ENCODE measurements at places on chromosomes 4 and X.

- no peak for DNase-seq
Measured at GRCh38 chr4:7073059-7073458, 5.2 kb upstream of the GRPEL1 start.

DNA sequence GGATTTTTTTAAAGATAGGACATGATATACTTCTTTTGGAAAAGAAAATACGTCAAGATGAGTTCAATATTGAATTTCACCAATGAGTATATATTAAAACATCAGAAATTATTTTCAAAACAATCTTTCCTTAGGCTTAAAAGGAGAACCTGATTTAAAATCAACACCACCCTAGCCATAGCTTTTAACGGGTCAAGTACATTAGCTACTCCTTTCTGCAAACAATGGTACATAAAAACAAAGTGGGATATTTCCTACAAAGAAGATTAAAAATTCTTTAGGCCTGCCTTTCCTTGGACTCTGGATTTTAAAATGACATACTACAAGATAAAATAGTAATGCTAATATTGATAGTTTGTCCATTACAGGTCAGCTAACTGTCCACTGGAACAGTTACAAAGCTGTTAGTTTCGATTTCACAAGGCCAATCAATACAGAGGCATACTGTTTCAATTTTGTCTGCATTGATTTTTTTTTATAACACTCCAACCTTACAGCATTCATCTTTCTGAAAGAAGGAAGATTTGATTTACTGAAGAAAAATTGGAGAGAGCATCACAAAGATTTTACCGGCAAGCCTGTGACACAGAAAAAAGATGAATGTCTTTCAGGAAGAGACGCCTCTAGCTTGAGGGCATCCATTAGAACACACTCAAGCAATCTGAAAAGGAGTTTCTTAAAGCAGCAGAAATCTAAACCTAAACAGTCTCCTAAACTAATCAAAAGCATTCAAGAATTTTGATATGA is 97.2 kb downstream of the MAB21L2 start:
- DNase-seq: no peak

GRCh38 chr4:59994118-59994517 is 1206.0 kb upstream of the ADGRL3 start:
- DNase-seq: no peak

GRCh38 chr4:123913598-123913997 is 517.0 kb downstream of the SPRY1 start:
- no peak for DNase-seq

DNA sequence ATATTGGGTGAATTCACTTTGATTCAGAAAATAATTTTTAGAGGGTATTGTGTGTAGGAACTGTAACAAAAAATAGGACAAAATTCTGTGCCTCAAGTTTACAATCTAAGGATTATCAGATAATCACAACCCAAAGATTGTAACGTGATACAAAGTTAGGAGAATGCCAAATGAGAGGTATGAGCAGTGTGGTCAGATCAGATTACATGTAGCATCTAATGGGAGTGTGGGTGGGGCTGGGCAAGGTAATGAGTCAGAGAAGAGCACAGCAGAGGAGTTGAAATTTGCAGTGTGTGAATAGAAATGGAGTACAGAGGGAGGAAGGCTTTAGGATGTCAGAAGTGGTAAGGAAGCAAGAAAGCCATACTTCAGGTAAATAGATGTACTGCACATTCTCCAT is 103.4 kb upstream of the TEX13A start:
- no peak for DNase-seq

DNA sequence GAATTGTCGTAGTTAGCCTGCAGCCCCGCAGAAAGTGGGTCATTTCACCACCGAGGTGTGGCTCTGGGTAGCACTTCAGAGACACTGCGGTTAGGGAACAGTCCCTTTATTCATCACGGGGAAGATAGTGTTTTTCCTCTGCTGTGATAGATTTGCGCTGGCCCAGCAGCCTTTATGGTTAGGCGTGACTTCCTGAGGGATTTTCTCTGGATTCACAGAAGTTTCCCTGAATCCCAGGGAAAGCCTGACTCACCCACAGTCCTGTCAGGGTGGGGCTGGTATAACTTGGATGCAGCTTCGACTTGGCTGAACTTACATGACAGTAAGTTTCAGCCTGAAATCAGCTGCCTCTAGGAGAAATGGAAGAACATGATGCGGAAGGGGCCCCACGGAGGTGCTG is 196.3 kb upstream of the HHIP start:
- DNase-seq: no peak

GRCh38 chr4:110663738-110664444 is 41.0 kb upstream of the PITX2 start:
- DNase-seq: no peak

GRCh38 chr4:127982445-127982844 is 17.2 kb downstream of the ABHD18 start:
- DNase-seq: no peak

DNA sequence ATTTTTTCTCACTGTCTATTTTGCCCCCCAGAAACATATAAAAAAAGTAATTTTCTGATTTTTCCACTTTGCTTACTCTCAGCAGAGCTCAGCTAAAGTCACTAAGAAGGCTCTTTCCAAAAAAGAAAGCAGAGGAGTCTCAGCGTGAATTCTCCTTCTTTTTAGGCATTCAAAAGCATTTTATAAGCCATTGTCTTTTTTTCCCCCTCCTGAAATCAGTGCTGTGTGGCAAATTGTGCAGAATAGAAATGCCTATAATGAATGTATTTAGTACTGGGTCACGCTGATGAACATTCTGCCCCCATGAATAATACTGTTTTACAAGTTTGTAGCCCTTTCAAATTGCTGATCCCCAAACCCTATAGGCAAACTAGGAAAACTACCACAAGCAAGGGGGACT is 1.6 kb upstream of the PCDH18 start:
- DNase-seq: no peak

DNA sequence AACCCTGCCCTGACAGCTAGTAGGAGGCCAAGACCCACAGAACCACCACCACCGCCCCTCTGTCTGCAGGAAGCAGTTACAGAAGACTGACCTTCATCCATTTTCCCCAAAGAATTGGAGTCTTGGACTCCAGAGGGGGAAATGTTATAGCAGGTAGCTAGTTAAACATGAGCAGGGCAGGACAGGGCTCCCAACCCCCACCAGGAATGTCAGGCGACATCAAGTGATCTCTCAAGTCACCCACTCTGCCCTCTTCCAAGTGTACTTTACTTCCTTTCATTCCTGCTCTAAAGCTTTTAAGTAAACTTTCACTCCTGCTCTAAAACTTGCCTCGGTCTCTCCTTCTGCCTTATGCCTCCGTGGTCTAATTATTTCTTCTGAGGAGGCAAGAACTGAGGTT is 17.1 kb upstream of the AADAT start:
- no peak for DNase-seq

DNA sequence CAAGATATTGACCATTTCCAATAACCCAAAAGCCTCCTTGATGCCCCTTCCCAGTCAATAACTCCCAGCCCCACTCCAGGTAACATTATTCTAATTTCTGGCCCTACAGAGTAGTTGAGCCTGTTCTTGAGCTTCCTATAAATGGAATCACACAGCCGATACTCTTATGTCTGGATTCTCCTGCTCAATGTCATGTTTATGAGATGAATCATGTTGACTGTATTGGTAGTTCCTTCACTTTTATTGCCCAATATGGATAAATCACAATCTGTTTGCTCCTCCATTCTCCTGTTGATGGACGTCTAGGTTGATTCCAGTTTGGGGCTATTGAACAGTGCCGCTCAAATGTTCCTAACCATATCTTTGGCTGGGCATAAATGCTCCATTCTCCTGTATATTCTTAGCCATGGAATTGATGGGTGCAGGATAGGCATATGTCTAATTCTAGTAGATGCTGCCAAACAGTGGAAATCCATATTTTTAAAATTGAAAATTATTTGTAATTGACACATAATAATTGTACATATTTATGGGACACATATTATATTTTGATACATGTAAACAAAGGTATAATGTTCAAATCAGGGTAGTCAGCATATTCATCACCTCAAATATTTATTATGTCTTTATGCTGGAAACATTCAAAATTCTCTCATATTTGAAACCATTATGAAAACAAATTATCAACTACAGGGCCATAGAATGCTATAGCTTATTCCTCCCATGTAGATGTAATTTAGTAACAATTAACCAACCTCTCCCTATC is 40.5 kb upstream of the SLC2A9 start:
- DNase-seq: no peak

GRCh38 chr4:68338625-68339024 is 11.3 kb downstream of the YTHDC1 start:
- no peak for DNase-seq

- DNase-seq: no peak
Measured at GRCh38 chrX:12080265-12080664, 58.0 kb upstream of the FRMPD4 start.

DNA sequence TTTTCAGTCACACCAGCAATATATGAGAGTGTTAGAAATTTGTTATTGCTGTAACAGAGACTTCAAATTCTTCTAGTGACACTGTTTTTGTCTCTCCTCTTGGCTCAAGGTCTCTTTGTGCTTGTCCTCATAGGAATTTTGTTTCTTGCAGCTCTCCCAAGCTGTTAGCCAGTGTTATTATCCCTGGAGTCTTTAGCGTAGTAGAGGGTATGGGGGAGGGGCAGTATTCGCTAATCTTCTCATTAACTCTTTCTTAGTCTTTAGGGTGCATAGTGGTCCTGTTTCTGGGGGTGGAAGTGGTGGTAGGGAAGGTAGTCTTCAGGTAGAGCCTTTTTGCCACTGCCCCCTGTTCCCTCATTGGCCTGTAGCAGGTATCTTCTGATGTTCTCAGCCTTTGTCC is 79.4 kb downstream of the JADE3 start:
- DNase-seq: no peak

DNA sequence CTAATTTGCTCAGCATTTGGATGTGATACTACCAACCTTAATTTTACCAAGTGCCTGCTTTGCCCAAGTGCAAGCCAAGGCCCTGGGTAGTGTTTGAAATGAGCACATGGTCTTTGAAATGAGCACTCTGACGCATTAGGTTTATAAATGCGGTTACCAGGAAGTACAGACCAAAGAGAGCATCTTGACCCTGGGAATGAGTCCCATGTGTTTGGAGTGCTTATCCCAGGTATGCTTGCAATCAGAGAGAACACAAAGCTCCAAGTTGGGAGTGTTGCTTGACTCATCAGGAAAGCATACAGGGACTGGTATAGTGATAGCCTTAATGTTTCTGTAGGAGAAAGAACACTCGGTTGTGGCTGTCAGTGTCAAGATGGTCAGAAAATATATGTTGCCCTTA is 203.6 kb upstream of the MAMLD1 start:
- no peak for DNase-seq

- DNase-seq: no peak
Measured at GRCh38 chr4:145665773-145666172, 14.2 kb upstream of the C4orf51 start.

- no peak for DNase-seq
Measured at GRCh38 chr4:8287343-8288280, 18.1 kb downstream of the HTRA3 start.

- DNase-seq: no peak
Measured at GRCh38 chr4:112214390-112215264, 17.0 kb upstream of the AP1AR start.

DNA sequence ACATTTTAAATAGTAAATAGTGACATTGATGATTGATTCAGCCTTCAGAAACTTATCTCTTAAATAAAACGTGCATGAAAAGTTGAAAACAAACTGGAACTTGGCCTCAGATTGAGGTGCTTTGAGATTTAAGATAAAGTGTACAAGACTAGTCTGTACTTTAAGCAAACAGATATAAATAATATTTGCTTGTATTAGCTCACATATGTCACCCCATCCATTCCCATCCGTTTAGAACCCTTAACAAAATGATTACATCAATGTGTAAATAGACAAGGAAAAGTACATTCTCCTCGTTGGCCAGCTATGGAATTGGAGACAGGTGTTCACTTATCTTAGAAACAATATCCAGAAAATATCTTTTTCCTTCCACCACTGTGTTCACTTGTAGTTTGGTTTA is 130.8 kb downstream of the BANK1 start:
- DNase-seq: no peak

GRCh38 chr4:166274775-166275174 is 401.7 kb downstream of the TLL1 start:
- DNase-seq: no peak

GRCh38 chr4:170652571-170652970 is 562.8 kb upstream of the AADAT start:
- no peak for DNase-seq

GRCh38 chr4:6355052-6355451 is 85.4 kb downstream of the WFS1 start:
- no peak for DNase-seq

DNA sequence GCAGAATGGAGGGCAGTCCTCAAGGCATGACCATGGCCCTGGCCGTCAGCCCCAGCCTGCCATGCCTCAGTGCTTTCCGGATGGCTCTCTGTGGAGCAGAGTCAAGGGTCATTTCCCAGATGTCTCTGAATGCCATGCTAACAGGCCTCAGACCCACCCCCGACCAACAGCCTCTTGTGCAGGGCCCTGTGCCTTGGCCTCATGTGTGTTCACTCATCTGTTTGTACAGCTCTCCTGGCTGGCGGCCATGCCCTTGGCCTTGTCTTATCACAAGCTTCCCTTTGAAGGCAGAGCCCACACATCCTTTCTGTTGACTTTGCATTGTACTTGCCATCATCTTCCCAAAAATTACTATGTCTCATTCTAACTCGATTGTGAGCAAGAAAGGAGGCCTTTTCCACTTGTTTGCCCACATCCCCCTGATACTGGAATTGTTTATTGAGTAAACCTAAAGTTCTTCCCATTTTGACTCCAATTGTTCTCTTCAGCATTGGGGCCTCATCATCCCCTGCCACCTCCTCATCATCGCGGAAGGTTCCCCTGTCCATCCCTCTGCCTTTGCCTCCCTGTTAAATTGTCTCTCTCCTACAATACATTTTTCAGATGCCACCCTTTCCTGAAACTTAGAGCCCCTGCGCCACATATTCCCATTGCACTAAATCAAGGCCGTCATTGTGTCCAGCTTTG is 6.3 kb downstream of the CA5B start:
- DNase-seq: no peak

DNA sequence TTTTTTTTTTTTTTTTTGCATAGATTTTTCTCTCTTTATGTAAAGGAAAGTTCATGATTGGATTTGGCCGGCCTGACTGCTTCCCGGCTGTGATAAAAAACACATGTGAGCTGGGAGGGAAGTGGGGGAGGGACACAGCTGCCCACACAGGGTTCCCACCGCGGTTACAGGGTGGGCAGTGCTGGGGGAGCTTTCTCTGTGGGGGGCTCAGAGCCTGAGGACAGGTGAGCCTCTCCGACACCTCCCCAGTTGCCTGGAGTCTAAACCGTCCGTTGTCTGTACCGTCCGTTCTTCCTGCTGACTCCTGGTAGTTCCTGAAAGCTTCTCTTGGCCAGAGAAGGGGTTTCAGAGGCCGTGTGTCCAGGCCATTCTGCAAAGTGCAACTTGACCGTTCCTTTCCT is 21.8 kb downstream of the SHOX start:
- DNase-seq: no peak
